T47D (cell line): ENCODE measurements at places on chromosomes 2 and 18.

- no peak for DNase-seq
These were observed 9.6 kb downstream of the SLC14A1 start for GRCh38 chr18:45733535-45733934.

- DNase-seq = no peak
These were observed 3.5 kb downstream of the EML6 start for GRCh38 chr2:54726940-54727339.

DNA sequence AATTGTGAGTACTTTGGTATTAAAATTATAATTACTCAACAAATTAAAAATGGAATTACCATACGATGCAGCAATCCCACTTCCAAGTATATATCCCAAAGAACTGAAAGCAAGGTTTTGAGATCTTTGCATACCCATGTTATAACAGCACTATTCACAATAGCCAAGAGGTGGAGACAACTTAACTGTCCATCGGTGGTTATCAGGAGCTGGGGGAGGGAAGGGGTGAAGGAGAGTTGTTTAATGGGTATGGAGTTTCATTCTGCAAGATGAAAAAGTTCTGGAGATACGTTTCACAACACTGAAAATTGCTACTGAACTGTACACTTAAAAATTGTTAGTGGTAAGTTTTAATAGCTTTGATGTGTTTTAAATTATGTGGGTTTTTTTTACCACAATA is 25.7 kb downstream of the RAB10 start:
- no peak for DNase-seq

- no peak for DNase-seq
These were observed 162.1 kb downstream of the LDLRAD4 start for GRCh38 chr18:13380691-13381070.

- no peak for DNase-seq
These were observed 35.4 kb downstream of the MRPL35 start for GRCh38 chr2:86234563-86235131.

GRCh38 chr18:73288813-73289212 is 421.0 kb upstream of the NETO1 start:
- no peak for DNase-seq

DNA sequence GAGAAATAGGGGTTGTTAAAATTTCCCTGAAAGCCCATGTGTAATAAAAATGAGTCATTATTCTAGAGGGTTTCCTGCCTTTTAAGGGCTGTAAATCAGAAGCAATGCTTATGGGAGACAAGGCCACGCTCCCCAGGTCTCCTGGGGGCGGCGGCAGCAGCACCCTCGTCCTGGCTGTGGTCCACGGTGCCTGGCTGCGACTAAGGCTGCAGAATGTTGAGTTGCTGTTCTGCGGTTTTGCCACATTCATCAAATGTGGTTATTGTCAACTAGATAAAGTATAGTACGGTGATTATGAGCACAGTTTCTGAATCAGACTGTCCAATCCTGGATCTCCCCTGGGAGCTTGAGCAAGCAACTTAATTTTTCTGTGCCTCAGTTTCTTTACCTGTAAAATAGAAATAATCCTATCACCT is 11.9 kb upstream of the AGFG1 start:
- DNase-seq = no peak

GRCh38 chr2:59986511-59986910 is 566.9 kb downstream of the BCL11A start:
- no peak for DNase-seq

- DNase-seq = no peak
These were observed 132.0 kb downstream of the CALCRL start for GRCh38 chr2:187316040-187316439.

- no peak for DNase-seq
These were observed 62.8 kb downstream of the GALNT14 start for GRCh38 chr2:31075431-31075830.

DNA sequence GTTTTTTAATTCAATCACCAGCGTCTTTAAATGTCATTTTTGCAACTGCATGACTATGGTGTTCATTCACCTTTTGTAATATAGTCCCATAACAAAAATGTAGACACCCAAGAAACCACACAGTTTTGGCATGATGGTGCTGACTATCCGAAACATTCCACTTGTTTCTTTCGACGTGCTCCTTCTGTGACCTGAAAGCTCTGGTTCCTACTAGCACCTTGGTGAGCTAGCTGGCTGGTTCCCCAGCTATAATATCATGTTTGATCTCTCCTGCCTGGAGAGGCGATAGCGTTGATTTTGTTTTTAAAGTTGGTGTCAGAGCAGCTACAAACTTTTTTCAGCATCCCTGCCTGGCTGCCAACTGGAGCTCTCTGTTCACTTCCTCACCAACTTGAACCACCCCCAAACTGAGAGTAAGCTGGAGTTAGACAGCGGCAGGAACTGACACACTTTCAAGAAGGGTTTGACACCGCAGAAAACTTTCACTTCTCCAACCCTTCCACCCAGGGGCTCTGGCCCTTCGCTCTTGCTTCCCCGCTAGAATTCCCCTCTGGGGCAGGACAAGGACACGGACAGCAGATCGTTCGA is 1.1 kb downstream of the ATAD2B start:
- DNase-seq = no peak

- no peak for DNase-seq
These were observed 96.0 kb upstream of the MYCN start for GRCh38 chr2:15844211-15844801.
